ENCODE measurements at places on chromosomes 16 and 17.

DNA sequence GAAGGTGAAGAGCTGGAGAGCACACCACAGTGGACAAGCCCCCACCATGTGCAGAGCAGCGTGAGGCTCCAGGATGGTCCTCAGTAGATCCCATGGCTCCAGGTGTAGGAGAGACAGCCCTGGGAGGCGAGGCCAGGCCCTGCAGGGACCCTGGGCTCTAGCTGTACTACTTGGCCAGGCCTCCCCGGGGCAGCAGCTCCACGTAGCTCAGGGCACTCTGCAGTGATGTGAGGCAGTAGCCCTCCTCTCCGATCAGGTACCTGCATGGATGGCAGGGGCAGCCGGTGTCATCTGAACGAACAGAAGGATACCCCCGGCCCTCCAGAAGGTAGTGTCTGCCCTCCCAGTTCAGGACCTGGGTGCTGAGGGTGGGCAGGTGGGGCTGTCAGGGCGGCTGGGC is 6.2 kb upstream of the SPATA2L start:
- peak; percentile 14 for DNase-seq

DNA sequence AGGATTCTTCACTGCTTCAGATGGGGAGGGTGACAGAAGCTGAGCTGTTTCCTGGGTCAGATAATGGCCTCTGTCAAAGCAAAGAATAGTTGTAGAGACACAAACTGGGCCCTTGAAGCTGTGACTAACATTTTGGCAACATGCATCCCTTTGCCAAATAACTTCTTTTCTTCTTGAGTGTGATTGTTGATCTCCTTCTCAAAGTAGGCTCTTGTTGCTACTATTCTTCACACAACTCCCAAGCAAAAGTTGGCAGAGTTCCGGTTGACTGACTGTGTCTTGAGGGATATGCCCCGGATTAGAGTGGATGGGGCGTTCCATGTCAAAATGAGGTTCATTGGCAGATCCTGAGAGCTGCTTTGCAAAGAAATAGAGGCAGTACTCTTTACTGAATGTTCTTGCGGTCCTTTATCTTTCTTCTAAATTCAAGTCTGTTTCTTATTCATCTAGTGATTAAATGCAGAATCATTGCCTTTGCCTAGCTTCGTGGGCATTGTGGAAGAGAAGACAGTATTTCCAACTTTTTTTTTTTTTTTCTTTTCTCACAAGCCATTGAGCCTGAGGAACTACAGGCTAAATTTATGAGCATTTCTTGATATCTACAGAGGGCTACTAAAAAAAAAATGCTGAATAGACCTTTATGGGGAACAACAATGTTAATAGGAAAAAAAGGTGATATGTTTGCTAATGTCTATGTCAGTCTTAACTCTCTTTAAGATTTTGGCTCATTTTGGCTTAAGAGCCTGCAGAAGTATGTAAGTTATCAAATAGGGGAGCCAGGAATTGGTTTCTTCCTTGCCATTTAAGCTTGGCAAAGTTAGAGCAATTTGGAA is 5.8 kb downstream of the WIPF2 start:
- peak; percentile 58 for DNase-seq

- DNase-seq: peak; percentile 67
These were observed 8.0 kb downstream of the TXNDC11 start for GRCh38 chr16:11734653-11735043.

- DNase-seq: no peak
These were observed 9.2 kb downstream of the TBKBP1 start for GRCh38 chr17:47703191-47703591.

DNA sequence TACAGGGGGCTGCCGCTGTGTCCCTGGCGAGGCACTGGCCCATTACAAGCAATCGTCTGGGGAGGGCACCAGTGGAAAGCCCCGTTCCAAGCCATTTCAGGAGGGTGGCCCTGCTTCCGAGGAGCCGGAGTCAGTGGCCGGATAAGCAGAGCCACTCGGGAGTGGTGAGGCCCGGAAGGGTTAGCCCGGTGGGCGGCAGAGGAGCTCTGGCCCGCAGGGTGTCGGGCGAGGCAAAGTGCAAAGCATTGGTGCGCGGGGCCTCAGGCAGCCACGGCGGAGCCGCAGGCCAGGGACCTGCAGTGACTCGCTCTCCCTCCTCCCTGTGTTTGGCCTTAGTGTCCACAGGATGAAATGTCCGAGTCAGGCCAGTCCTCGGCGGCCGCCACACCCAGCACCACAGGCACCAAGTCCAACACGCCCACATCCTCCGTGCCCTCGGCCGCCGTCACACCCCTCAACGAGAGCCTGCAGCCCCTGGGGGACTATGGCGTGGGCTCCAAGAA is 24.6 kb downstream of the NME3 start:
- DNase-seq: no peak

DNA sequence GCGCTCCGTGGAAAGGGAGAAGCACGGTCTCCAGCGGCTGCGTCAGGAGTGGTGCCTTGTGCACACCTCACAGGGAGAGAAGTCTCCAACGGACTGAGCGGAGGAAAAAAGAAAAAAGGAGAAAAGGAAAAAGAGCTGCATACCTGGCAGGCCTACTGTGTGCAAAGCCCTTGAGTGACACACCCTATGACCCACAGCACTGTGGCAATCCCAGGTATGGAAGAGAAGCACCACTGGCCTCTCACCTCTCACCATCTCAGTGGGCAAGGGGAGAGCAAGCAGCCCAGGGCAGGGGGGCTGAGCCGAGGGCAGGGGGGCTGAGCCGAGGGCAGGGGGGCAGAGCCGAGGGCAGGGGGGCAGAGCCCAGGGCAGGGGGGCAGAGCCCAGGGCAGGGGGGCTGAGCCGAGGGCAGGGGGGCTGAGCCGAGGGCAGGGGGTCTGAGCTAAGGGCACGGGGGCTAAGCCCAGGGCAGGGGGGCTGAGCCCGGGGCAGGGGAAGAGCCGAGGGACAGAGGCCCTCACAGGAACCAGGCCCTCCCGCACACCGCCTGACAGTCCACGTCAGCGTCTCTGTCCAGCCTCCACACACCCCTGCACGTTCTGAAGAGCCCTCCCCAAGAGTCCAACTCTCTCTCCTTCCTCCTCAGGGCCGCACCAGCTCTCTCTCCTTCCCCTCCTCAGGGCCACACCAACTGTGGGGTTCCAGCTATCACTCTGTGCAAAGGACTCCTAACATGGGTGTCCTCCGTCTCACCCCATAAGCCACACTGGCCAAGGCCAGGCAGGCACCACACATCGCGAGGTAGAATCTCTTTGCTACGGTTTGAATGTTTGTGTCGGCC is 105.8 kb downstream of the ZNF778 start:
- no peak for DNase-seq

- DNase-seq: no peak
These were observed 343.2 kb downstream of the HAPSTR1 start for GRCh38 chr16:9434659-9435058.

DNA sequence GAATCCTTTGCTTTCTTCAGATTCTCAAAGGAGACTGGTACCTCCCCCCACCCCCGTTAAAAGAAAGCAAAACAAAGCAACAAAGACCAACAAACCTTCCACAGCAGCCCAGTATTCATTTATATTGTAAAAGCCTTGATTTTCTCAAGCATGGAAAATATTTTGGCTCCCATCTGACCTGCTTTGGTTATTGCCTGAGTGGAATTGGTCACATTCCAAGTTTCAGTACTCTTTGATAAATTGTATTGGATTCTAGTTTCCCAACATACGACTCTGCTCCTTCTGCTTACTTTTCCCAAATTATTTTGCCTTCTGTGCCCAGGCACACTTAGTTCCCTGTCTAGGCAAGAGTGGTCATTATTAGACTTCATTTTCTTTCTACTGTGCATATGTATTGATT is 1.3 kb downstream of the ABCC11 start:
- no peak for DNase-seq

DNA sequence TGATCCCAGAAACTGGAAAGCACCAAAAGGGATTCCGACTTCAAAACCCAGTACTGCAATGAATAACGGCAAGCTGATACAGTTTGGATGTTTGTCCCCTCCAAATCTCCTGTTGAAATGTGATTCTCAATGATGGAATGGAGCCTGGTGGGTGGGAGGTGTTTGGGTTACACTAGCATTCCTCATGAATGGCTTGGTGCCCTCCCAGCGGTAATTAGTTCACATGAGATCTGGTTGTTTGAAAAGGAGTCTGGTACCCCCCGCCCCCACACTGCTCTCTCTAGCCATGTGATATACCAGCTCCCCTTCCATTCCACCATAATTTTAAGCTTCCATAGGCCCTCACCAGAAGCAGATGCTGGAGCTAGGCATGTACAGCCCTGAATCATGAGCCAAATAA is 40.1 kb downstream of the RANBP10 start:
- no peak for DNase-seq

DNA sequence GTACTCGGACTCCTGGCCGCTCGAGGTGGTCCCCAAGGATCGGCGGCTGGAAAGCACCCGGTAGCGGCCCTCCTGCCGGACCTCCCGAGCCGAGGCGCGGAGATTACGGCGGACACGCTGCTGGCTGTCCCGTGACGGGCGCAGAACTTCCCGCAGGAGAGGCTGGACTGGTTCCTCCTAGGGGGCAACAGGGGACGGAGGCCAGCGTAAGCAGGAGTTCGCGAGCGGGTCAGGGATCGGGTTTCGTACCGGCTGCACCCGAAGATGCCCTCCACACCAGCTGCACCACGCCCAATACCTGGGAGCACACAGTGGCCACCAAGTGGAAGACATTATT is 341 bp downstream of the SLC7A6OS start:
- no peak for DNase-seq

DNA sequence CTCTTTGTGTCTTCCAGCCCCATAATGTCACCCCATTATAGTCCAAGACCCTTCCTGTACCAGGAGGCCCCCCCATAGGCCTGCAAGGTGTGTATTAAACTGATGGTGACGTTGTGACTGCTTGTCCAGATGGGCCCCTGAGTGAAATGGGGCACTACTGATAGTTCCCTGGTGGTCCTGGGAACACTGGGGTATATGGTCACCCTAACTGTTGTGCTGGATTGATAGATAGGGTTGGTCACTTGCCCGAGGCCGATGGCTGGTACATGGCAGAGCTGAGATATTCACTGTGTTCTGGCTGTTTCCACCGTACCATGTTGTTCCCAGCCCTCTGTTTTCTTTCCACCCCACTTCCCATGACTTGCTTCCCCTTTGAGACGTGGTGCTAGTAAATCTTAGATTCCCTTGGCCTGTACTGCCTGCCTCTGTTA is 4.3 kb downstream of the CNP start:
- no peak for DNase-seq

DNA sequence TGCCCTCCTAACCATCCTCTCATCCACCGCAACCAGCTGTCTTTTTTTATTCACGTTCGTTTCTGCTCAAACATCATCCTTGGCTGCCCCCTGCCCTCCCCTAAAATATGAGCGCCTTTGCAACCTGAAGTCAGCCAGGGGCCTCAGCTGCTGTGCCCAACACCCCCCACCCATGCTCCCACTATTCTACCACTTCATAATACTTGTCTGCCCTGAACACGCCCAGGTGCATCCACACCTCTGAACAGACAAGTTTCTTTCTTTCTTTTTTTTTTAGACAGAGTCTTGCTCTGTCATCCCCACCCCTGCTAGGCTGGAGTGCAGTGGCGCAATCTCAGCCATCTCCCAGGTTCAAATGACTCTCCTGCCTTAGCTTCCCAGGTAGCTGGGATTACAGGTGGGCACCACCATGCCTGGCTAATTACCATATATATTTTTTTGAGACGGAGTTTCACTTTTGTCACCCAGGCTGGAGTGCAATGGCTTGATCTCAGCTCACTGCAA is 26.9 kb downstream of the CEP295NL start:
- no peak for DNase-seq

- DNase-seq: no peak
These were observed 6.2 kb downstream of the VAT1L start for GRCh38 chr16:77794586-77794985.

- DNase-seq: no peak
These were observed 418.1 kb downstream of the SOX9 start for GRCh38 chr17:72538901-72539352.

DNA sequence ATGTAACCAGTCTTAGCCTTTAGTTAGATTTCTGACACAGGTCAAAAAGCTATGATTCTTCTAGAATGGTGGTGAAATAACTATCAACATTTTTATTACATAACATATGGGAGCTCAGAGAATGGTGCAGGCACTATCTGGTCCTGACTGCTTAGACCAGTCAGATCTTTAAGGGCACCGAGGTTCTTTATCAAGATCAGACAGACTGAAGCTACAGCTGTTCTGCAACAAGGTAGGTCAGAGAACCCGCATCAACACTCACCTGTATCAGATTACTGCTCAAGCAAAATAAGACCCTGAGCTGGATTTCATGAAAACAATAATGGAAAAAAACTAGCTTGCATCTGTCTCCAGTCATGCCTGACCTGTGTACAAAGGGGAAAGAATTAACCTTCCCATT is 160.4 kb downstream of the KCNJ2 start:
- no peak for DNase-seq

DNA sequence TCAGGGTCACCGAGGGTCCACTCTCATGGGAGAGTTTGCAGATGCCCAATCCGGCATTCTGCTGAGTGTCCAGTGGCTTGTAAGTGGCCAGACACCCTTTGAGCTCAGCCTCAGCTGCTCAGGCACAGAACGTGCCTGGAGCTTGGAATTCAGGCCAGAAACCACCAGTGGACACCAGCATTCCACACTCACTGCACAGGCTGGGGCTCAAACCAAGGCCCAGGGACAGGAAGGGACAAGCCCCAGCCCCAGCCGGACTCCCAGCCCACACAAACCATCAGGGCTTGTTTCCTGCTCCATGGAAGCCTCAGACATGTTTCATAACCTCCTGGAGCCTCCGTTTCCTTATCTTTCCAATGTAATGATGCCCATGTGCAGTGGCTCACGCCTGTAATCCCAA is 5.0 kb upstream of the NPRL3 start:
- DNase-seq: no peak

GRCh38 chr17:37490638-37491614 is 1.2 kb downstream of the DUSP14 start:
- DNase-seq: peak; percentile 68

GRCh38 chr16:12507366-12507765 is 296.3 kb downstream of the CPPED1 start:
- DNase-seq: no peak
